ENCODE measurements at places on chromosomes 7 and 10.

- DNase-seq = peak; percentile 61
These were observed 91.9 kb upstream of the JAZF1 start for GRCh38 chr7:28272461-28272877.

GRCh38 chr7:36515847-36516246 lies 126.2 kb downstream of the ANLN start:
- no peak for DNase-seq

DNA sequence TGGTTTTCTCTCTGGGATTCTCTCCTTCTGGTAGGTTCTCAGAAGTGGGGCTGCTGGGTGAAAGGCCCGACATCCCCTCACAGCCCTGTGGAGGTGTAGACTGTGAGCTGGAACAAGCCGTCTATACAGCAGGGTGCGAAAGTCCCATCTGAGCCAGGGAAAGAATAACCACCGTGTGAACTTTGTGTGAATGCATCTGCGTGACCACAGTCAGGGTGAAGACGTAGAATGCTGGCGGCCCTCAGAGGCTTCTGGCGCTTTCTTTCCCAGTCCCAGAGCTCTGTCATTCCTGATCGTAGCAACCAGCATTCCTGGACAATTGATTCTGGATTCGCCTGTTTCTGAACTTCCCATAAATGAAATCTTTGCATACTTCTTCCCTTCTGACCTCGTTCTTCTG lies 30.0 kb downstream of the ELFN1 start:
- no peak for DNase-seq

GRCh38 chr7:40197527-40197926 lies 62.7 kb downstream of the SUGCT start:
- peak; percentile 3 for DNase-seq

DNA sequence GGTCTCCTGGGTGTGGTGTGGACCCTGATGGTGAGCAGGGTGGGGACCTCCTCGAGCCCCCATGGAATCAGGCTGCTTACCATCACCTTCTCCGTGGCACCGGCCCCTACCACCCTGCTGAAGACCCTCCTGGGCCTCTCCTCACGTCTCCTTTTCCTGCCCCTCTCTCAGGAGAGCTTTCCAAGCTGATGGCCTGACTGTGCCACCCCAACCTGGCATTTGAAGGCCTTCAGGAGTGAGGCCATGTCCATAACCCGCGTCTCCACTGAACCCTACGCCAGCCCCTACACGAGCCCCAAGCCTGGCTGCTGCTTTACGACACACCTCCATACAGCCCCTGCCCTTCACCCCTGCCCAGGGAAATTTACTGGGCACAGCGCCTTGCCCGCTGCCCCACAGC lies 55.4 kb downstream of the ZRANB1 start:
- DNase-seq = no peak

All from inflammatory macrophage treated with lipopolysaccharide for 4 hours (primary cell).